ENCODE measurements at places on chromosomes 16 and 17.

GRCh38 chr16:87033541-87034300, 283.5 kb downstream of the C16orf95 start:
- DNase-seq = no peak

DNA sequence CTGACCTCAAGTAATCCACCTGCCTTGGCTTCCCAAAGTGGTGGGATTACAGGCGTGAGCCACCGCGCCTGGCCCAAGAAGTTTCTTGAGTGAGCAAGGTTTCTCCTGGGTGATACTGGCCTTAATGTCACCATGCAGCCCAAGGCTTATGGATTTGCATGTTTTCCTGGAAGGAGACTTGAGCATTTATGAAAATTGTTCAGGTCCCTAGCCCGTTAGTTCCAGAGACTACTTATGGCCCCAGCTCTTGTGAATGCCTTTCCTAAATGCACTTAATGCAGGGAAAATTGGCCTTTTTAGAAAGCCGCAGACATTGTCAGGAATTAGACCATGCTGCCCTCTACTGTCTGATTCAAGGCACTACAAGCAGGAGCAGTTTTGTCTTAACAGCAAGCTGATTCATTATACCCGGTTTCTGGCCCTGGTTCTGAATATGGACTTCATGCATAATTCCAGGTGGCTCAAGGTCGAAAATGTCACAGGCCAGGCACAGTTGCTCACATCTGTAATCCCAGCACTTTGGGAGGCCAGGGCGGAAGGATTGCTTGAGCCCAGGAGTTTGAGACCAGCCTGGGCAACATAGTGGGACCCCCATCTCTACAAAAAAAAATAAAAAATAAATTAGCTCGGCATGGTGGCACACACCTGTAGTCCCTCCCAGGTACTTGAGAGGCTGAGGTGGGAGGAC, 91.3 kb downstream of the SNX29 start:
- DNase-seq = peak; percentile 87

DNA sequence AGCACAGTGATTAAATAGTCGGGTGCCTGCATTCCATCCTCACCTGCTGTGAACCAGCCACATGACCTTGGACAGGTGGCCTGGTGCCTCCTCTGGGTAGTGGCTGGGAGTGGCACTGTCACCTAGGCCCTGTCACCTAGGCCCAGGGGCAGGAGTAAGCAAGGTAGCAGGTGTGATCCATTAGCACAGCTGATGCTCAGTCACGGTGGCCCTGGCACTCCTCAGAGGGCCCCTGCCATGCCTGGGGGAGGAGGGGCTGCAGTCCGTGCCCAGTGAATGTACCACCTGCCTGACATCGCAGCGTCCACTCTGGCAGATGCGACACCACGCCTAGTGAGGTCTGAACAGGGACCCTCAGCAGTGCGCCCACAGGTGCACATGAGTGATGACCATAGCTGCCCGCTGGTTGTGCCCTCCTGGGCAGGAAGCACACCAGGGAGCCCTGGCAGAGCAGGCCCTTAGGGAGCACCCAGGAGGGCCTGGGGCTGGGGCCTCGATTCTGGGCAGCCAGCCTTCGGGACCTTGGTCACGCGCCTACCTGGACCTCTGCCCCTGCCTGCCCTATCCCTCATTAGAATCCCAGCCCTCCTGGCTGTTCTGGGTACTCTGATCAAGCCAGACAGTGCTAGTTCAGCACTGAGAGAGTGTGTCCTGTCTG, 33.1 kb upstream of the CRISPLD2 start:
- DNase-seq = no peak

GRCh38 chr16:89031715-89032659, 55.0 kb upstream of the CBFA2T3 start:
- no peak for DNase-seq

DNA sequence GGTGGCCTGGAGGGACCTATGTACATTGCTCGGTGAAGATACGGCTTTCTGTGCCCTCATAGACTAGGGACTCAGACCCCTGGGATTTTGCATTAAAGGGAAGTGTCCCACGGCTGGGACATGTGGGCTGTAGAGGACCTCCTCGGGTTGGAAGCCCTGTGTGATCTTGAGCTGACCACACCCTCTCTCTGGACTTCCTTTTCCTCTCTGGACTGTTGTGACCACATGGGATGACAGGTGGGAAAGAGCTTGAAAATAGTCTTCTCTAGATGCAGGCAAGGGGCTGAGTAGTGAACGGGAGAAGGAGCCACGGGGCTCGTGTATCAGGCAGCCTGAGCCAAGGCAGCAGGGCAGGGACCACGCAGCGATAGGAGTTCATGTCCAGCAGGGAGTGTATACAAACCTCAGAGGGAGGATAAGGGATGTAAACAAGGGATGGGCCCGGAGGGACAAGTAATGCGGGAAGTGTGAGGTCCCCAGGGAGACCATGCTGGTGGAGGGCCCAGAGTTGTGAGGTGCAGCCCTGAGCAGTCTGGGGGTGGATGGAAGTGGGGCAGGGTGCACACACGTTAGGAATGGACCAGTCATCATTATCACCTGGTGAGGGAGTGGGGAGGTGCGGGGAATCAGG, 4.5 kb upstream of the SLC4A1 start:
- DNase-seq = no peak

GRCh38 chr17:50064253-50065001, 8.5 kb downstream of the ITGA3 start:
- DNase-seq = peak; percentile 83

GRCh38 chr16:58467905-58468304, 32.0 kb upstream of the NDRG4 start:
- no peak for DNase-seq

GRCh38 chr17:49777563-49777962, 10.9 kb upstream of the KAT7 start:
- DNase-seq = no peak

Measured in hepatocyte (in vitro differentiated cells).